ENCODE measurements at places on chromosomes 12 and 14. TPM values are rescaled to one million over a fixed set of nuclear protein-coding genes. Genes with fewer than 3 reads are reported as not detected.
A peak's percentile ranks its signal among the peaks of the same experiment; 100 is the strongest.

PTPN6 gene
- 354 TPM for total RNA-seq

INHBC gene
- total RNA-seq, result not detected

TMCC3 gene
- total RNA-seq, result 0.60 TPM

BRI3BP gene
- total RNA-seq, result 26.5 TPM

KCNA5 gene
- not detected for total RNA-seq

EFS gene
- total RNA-seq, result not detected

- H3K27me3 ChIP-seq, result peaks cover 42% of the 10 kb centered on the region
- no peak for DNase-seq
Observed at GRCh38 chr12:88579601-88580050, 645 bp downstream of the KITLG start.

DNA sequence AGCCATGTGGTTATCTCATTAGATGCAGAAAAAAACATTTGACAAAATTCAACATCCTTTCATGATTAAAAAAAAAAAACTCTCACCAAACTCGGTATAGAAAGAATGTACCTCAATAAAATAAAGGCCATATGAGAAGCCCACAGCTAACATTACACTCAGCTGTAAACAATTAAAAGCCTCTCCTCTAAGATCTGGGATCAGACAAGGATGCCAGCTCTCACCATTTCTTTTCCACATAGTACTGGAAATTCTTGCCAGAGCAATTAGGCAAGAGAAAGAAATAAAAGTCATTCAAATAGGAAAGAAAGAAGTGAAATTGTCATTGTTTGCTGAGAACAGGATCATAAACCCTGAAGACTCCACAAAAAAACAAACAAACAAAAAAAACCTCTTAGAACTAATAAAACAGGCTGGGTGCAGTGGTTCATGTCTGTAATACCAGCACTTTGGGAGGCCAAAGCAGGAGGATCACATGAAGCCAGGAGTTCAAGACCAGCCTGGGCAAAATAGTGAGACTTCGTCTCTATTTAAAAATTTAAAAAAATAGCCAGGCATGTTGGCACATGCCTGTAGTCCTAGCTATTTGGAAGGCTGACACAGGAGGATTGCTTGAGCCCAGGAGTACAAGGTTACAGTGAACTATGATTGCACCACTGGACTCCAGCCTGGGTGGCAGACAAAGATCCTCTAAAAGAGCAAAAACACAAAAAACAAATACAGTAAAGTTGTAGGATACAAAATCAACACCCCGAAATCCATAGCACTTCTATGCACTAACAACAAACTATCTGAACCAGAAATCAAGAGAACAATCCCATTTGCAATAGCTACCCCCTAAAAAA, 114.4 kb downstream of the FOXA1 start:
- H3K27me3 ChIP-seq, result no peaks in the 10 kb centered on the region
- no peaks in the 10 kb centered on the region for H3K4me1 ChIP-seq
- H3K36me3 ChIP-seq, result no peaks in the 10 kb centered on the region
- H3K4me3 ChIP-seq, result no peak overlapping the region
- no peak for DNase-seq
- no peak overlapping the region for H3K27ac ChIP-seq

DNA sequence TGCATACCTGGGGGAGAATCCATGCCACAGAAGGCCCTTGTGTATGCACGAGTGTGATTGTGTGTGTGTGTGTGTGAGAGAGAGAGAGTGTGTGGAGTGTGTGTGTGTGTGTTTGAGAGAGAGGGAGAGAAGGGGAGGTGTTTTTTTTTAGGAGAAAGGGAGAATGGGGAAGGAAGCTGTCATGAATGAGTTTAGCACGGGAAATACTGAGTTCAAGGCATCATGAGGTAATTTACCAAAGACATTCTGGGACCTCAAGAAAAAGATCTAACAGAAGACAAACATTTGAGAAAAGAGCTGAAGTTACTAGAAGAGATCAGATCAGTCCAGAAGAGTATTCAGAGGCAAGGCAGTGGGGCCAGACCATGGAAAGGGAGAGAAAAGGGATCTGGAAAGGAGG, 157.1 kb downstream of the TTC7B start:
- H3K27me3 ChIP-seq, result peaks cover 2% of the 10 kb centered on the region
- no peak overlapping the region for H3K27ac ChIP-seq
- H3K4me1 ChIP-seq, result peaks cover 10% of the 10 kb centered on the region
- H3K4me3 ChIP-seq, result no peak overlapping the region

GRCh38 chr12:48787791-48788523, 932 bp downstream of the ADCY6 start:
- H3K4me3 ChIP-seq, result no peak overlapping the region
- H3K27ac ChIP-seq, result no peak overlapping the region
- peaks cover 4% of the 10 kb centered on the region for H3K4me1 ChIP-seq
- no peaks in the 10 kb centered on the region for H3K36me3 ChIP-seq
- no peak for DNase-seq

DNA sequence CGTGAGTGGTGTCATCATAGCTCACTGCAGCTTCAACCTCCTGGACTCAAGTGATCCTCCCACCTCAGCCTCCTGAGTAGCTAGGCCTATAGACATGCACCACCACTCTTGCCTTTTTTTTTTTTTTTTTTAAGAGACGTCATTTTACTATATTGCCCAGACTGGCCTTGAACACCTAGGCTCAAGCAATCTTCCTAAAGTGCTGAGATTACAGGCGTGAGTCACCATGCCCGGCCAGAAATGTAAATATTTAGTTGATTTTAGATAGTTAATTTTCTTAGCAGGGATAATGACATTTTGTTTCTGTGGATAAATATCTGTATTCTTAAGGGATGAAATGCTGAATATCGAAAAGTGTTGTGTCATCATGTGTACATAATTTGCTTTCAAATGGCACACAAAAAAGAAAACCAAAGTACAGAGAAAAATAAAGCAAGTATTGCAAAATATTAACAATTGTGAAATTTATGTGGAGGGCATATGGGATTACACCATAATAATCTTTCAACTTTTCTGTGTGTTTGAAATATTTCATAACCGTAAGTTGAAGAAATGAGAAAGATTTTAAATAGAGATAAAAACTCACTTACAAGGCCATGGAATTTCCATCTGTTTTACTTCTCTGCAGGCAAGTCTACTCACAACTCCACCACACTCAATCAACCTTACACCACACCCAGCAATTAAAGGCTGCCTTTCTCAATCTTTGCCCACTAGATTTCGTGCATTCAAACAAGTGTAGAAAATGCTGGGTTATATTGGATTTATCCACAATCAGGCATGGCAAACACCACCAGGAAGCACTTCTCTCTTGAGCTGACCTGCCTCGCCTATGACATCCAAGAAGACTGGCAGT, 93.7 kb downstream of the SPTSSA start:
- no peaks in the 10 kb centered on the region for H3K36me3 ChIP-seq
- H3K27me3 ChIP-seq, result peaks cover 12% of the 10 kb centered on the region
- H3K4me3 ChIP-seq, result no peak overlapping the region
- no peak for DNase-seq
- H3K4me1 ChIP-seq, result no peaks in the 10 kb centered on the region

DNA sequence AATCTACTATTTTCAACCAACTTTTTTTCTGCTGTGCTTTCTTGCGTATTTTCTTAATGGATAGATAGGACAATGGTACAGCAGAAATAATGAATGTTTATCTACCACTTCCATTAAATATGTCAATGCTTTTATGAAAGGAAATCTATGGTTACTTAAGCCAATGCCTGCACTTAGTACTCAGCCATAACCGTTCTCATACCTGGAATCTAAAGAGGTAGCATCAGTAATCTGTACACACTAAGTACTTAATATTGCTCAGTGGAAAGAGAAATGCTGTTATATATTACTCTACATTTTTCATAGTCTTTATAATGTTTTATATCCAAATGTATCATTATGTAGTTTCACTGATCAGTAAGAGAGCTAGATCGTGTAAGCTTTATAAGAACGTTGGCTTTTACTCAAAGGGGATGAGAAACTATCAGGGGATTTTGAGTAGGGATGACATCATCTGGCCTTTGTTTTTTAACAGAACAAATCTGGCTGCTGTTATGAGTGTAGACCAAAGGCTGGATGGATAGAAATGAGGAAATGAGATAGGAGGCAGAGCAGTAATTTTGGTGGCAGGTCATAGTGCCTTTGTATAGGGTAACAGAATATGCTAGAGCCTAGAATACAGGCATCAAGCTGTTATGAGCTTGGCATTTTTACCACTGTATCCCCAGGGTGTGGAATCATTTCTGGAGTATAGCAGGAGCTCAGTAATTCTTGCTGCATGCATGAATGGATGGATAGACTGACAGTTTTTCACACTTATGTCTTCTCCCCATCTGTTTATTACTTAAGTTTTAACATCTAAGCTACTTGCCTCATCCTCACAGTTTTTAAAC, 34.0 kb downstream of the ALG10B start:
- no peaks in the 10 kb centered on the region for H3K36me3 ChIP-seq
- H3K27me3 ChIP-seq, result no peaks in the 10 kb centered on the region
- H3K4me1 ChIP-seq, result peaks cover 2% of the 10 kb centered on the region
- no peak for DNase-seq
- H3K4me3 ChIP-seq, result no peak overlapping the region

DNA sequence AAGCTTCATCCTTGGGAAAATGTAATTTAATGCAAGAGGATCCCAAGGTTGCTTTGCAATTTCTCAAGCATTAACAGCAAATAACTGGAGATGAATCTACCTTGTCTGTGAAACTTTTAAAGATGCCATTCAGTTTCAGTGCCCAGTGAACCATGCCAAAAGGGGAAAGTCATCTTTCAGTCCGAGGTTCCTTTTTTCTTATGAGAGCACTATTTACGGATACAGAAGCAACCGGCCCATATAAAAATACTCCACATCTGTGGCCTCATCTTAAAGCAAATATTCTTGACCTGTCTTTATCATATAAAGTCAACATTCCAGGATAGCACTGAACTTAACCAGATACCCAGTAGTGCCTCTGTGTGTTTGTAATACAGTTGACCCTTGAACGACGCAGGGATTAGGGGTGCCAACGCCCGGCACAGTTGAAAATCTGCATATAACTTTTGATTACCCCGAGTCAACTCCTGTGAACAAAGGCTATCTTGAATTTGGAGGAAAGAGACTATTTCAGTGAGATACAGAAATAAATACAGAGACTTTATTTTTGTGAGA, 209.4 kb downstream of the PCNX1 start:
- peaks cover 29% of the 10 kb centered on the region for H3K36me3 ChIP-seq
- no peaks in the 10 kb centered on the region for H3K4me1 ChIP-seq
- no peak for DNase-seq
- no peak overlapping the region for H3K27ac ChIP-seq
- no peak overlapping the region for H3K4me3 ChIP-seq
- H3K27me3 ChIP-seq, result no peaks in the 10 kb centered on the region

DNA sequence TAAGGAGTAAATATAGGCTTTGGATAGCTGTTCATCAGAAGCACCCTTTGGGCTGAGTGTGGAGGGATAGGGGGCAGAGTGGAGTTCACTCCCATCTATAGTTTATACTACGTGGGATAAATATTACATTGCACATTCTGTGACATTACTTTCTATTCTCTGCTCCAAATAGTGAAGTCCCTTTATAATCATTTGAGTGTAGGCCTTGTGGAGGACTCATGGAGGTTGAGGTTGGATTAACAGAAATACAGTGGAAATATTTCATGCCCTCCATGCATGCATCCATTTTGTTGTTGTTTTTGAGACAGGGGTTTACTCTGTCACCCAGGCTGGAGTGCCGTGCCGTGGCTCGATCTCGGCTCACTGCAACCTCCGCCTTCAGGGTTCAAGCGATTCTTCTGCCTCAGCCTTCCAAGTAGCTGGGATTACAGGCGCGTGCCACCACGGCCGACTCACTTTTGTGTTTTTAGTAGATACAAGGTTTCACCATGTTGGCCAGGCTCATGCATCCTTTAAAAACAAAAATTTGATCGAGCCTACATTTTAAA, 1.4 kb downstream of the CHPT1 start:
- no peak for DNase-seq
- peaks cover 3% of the 10 kb centered on the region for H3K27me3 ChIP-seq
- H3K27ac ChIP-seq, result no peak overlapping the region
- H3K4me3 ChIP-seq, result peak overlapping the region; percentile 83

DNA sequence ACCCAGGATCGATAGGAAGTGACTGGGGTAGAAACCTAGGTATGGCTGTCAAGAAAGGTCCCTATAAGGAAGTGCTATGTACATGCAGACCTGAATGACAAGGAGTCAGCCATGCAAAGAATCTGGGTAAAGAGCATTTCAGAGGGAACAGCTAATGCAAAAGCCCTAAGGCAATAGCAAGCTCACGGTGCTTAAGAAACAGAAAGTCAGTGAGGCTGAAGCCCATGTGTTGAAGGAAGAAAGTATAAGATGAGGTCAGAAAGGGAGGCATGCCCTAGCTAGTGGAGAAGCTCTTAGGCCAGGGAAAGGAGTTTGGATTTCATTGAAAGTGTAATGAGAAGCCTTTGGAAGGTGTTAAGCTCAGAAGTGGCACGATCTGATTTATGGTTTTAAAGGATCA, 6.0 kb upstream of the ADCY6 start:
- H3K27me3 ChIP-seq, result peaks cover 21% of the 10 kb centered on the region
- no peaks in the 10 kb centered on the region for H3K36me3 ChIP-seq
- no peak for DNase-seq
- no peak overlapping the region for H3K4me3 ChIP-seq
- peaks cover 18% of the 10 kb centered on the region for H3K4me1 ChIP-seq

GRCh38 chr12:12791756-12792369, 6.4 kb downstream of the APOLD1 start:
- H3K27ac ChIP-seq, result no peak overlapping the region
- H3K4me3 ChIP-seq, result no peak overlapping the region
- no peak for DNase-seq
- peaks cover 2% of the 10 kb centered on the region for H3K36me3 ChIP-seq

DNA sequence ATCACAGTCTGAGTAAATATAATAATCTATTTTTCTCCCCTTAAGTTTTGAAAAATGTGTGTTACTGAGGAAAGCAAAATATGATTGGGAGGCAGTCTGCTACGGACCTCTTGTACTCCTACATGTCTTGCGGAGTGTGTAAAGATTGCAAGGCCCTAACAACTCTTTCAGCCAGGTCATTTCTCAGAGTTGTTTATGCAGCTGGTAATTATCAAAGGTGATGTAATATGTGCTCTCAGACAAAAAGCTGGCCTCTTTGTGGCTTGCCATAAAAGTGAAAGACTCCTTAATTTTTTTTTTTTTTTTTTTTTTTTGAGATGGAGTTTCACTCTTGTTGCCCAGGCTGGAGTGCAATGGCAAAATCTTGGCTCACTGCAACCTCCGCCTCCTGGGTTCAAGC, 40.5 kb upstream of the MON2 start:
- H3K27ac ChIP-seq, result no peak overlapping the region
- peaks cover 5% of the 10 kb centered on the region for H3K36me3 ChIP-seq
- peaks cover 14% of the 10 kb centered on the region for H3K27me3 ChIP-seq
- no peak for DNase-seq
- H3K4me3 ChIP-seq, result no peak overlapping the region

- H3K4me1 ChIP-seq, result no peaks in the 10 kb centered on the region
- no peaks in the 10 kb centered on the region for H3K36me3 ChIP-seq
- no peak for DNase-seq
- no peak overlapping the region for H3K27ac ChIP-seq
- H3K4me3 ChIP-seq, result no peak overlapping the region
- no peaks in the 10 kb centered on the region for H3K27me3 ChIP-seq
Observed at GRCh38 chr14:32453857-32454810, 125.0 kb downstream of the AKAP6 start.
